ENCODE measurements at places on chromosomes 16 and 17.
A peak's percentile ranks its signal among the peaks of the same experiment; 100 is the strongest.

DNA sequence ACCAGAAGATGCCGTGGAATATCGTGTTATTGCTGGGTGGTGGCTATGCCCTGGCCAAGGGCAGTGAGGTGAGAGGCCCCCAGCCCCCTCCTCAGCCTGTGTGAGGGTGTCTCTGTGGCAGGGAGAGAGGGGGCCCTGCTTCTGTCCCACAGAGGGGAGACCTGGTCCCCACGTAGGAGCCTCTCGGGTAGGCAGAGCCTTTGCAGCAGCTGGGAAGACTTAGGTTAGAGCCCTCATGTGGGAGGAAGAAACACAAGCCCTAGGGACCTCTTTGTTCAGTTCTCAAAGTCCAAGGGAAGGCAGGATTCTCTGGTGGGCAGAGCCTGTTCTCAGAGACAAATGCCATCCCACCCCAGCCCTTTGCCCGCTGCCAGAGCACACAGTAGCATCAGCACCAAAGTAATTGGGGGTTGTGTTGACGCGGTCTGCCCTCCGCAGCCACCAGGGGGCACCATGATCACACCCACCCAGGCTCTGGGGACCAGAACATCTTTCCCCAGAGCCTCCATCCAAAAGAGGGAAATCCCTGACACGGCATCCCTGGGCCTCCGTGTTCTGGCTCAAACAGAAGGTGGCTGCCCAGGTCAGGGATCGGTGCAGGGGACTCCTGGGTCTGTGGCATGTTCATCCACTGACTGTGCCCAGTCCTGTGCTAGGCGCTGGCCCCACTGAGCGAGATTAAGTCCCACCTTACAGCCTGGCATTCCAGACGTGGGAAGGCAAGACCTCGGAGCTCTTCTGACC, 11.5 kb upstream of the FOXN1 start:
- peak; percentile 41 for DNase-seq

GRCh38 chr16:82646504-82646903, 19.7 kb downstream of the CDH13 start:
- DNase-seq = no peak

DNA sequence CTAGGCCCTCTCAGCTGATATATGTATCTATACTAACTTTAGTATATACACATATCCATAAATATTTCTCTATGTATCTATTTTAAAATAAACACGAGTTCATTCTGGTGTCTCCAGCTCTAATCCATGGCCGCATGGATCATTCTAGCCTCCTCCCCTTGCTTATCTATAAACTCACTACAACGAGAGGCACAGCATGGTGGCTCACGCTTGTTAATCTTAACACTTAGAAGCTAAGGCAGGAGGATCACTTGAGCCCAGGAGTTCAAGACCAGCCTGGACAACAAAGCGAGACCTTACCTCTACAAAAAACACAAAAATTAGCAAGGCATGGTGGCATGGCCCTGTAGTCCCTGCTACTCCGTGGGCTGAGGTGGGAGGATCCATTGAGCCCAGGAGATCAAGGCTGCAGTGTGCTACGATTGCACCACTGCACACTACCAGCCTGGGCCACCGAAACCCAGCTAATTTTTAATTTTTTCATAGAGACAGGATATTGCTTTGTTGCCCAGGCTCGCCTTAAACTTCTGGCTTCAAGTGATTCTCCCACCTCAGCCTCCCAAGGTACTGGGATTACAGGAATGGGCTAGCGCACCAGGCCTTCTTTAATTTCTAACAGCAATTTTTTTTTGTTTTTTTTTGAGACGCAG, 3.9 kb upstream of the ZNF207 start:
- no peak for DNase-seq

- DNase-seq = no peak
Measured at GRCh38 chr17:76833747-76834146, 34.5 kb upstream of the MGAT5B start.

DNA sequence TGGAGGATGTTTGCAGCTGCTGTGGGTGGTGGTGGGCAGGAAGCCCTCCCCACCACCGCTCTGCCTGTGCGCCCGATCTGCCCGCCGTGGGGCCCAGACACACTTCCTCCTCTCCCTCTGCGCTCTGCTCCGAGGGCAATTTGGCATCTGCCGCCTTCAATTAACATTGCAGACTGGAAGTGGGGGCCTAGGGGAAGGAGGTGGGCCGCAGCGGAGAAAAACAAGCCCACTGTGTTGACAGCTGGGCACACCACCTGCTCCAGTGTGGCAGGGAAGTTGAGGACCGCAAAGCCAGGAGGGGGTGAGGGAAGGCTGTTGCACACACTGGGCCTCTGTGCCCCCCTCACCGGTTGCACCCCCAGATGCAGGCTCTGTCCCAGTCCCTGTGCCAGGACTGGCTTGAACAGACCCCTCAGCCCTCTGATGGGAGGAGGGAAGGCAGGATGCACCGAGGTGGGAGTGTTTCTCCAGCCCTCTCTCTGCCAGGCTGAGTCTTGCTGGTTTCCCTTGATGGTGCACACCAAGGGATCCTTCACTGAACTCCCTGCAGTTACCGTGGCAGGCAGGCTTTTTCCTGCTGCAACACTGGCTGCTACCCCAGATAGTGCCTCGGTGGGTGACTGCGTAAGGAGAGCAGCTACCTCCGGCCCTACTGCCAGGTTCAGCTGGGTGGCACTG, 72.8 kb upstream of the MED9 start:
- DNase-seq = no peak

- DNase-seq = no peak
Measured at GRCh38 chr17:28426081-28426519, 20.1 kb upstream of the SLC46A1 start.

DNA sequence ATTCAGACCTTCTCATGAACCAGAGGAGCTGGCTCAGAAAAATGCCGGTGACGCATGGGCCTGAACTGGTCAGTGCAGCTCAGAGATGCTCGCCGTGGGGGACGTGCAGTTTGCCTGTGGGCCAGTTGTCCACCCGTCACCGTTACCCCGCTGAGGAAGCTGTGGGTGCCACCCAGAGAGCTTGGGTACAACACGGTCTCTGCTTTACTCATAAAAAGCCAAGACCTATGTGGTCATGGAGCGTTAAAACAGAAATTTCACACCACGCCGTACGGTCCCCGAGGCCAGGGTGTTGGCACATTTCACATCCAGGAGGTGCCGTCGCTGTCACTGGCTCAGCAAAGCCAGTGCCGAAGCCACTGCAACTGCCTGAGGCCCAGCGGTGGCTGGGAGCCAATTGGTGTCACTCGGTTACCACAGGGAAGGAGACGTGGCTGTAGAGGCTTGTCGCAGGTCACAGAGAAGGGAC, 120.9 kb downstream of the METRNL start:
- no peak for DNase-seq

GRCh38 chr17:48491527-48492273, 39.1 kb downstream of the HOXB1 start:
- no peak for DNase-seq

GRCh38 chr16:80725566-80726162, 78.7 kb downstream of the CDYL2 start:
- no peak for DNase-seq

DNA sequence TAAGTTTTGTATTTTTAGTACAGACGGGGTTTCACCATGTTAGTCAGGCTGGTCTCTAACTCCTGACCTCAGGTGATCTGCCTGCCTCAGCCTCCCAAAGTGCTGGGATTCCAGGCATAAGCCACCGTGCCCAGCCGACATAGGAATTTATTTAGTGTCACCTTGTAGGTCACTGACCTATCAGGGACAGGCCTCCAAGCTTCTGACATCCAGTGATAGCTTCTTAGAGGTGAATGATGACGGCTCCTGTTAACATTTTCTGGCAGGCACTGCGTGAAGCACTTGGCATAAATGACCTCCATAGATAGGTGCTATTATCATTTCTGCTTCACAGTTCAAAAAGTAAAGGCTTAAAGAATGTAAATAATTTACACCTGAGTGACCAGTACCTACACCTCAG, 71.6 kb downstream of the RBFOX1 start:
- DNase-seq = no peak

DNA sequence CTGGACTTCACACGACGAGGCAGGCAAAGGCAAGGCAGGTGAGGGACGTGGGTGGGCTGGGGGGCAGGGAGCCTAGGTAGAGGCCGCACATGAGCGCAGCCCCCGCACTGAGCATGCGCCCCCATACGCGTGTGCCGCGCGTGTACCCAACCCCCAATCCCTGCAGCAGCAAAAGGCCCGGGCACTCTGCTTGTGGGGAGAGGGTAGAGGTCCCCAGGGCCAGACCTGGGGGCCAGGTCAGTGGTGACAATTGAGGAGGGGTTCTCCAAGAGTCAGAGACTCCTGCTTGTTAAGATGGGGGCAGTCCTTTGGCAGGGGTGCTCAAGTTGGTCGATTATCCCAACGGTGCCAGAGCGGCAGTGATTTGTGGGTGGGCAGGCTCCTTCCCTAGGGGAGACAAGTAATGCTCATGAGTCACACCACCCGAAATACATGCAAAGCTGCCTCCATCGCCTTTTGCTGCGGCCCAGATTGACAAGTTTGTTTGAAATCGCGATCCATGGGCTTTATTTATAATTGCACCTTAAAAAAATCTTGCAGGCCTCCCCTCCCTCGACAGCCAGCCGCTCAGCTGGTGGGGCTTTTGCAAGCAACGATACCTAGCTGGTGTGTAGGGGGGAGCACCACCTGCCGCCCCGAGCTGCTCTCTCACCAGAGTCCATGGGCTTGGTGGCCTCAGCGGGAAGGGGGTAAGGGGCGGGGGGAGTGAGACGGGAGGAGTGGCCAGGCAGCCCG, 1.1 kb upstream of the GIT1 start:
- no peak for DNase-seq

- DNase-seq = peak; percentile 80
Measured at GRCh38 chr17:50866261-50866949, at the start of gene TOB1. Gene TOB1, minus strand, starts transcription at chr17:50866354. Its CDS starts 2,337 bp downstream, at chr17:50864017.

DNA sequence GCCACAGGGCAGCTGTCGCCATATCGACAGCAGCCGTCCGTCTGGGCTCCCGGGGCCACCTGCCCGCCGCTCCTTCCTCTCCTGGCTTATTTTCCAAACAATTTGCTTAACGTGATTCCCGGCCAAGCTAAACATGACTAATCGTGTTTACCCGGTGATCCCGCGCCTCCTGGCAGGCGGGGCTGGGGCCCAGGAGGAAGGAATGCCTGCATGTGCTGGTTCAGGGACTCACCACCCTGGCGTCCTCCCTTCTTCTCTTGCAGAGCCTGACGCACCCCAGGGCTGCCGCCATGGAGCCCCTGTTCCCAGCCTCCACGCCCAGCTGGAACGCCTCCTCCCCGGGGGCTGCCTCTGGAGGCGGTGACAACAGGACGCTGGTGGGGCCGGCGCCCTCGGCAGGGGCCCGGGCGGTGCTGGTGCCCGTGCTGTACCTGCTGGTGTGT, 6.1 kb downstream of the SSTR5 start:
- no peak for DNase-seq

- no peak for DNase-seq
Measured at GRCh38 chr17:76481071-76481655, 13.8 kb downstream of the AANAT start.

- DNase-seq = no peak
Measured at GRCh38 chr17:59342681-59343131, 11.3 kb downstream of the YPEL2 start.
